Activated T-helper 1 cell treated with anti-CD3 and anti-CD28 coated beads, Interleukin-2, amount 50 U/mL, for 16 hours (primary cell): ENCODE measurements at places on chromosomes 6 and 20.

DNA sequence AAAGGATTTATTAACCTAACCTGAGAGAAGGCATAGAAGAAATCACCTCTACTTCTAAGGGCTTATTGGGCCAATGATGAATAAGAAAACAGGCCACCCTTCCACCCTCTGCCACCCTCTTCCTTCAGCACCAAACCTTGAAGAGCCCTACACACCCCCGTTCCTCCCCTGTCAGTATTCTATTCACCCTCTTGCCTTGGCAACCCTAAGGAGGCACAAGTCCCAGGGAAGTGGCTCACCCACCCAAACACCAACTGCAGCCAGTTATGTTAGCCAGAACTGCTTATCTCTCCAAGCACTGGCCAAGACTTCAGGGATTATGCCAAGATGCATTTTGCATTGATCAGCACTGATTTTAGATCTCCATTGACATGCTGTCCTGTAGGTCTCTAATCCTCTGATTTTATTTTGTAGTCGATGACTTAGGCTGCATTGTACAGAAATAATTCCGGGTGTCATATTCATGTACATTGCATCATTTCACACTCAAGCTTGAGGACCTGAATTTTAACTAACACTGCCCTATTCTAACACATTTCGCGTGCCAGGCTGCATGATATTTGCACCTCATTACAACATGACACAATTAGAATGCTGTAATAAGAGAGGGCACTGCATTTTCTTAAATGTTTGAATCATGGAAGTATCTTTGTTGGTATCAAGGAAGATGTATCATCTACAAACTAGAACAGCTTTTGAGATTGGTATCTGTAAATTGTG lies 15.7 kb downstream of the CNKSR3 start:
- no peak for DNase-seq

- no peak for DNase-seq
These were observed 49.1 kb upstream of the PRDM1 start for GRCh38 chr6:106037060-106037459.

DNA sequence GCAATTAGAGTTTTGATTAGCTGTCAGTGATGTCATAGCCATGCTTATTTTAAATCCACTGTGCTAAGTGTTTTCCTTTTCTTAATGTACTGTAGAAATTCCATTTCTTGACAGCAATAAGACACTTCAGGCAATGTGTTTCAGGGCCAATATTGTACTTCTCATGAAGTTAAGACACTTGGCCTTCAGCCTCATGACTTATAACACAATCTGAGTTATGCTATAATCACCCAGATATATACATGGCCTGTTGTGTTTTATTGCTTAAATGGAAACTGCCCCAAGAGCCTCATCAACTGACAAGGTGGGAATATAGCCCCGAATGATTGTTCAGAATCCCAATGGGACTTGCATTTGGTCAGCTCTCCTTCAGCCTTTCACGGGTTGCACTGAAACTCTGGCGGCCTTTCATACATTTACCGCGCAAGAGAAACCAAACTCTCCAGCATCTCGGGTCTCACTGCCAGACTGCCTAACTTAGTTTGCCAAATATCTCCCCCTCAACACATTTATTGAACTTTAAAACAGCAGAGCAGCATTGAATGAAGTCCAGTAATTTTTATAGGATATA lies 44.2 kb upstream of the TBX18 start:
- no peak for DNase-seq

- DNase-seq, result no peak
These were observed 348.4 kb downstream of the TPBG start for GRCh38 chr6:82711971-82712370.

DNA sequence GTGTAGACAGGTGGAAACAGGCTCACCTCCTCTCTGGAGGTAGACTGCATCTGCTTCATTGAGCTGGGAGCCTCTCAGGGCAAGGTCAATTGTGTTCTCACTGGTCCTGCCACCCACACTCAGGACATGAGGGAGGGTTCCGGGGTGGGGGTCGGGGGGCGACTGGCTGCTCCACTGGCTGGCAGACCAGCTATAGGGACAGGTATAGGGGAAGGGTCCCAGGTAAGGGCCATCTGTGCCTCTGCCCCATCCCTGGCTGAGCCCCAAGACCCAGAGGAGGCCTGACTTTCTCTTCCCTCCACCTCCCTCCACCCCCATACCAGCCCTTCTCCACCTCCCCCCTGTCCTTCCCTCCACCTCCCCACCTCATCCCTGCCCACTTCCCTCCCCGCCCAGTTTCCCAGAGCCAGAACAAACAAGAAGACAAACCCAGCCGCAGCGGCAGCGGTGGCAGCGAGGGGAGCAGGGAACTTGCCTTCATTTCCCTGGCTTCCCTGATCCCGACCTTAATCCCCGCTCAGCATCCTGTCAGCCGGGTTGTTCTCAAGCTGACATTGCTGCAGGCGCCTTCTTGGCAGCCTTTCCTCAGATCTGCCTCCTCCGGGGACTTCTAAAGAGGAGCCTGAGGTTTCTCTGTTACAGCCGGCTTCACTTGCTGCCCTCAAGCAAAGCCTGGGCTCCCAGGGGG lies 18.3 kb upstream of the FOXP4 start:
- no peak for DNase-seq
